Foreskin fibroblast (primary cell): ENCODE measurements at places on chromosomes 5 and 9.

DNA sequence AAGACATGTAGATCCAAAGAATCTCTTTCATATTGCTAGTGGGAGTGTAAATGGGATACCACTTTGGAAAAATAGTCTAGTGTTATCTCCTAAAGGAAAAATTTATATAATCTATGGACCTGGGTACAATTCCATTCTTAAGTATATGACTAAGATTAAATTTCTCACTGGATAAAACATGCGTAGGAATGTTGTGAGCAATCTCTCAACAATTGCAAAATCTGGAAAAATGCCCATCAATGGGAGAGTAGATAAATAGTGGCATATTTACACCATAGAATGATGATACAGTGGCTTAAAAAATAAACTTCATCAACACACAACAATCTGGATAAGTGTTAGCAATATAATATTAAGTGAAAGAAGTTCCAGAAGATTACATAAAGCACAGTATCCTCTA, 469.5 kb downstream of the MAN2A1 start:
- peak; percentile 5 for DNase-seq

DNA sequence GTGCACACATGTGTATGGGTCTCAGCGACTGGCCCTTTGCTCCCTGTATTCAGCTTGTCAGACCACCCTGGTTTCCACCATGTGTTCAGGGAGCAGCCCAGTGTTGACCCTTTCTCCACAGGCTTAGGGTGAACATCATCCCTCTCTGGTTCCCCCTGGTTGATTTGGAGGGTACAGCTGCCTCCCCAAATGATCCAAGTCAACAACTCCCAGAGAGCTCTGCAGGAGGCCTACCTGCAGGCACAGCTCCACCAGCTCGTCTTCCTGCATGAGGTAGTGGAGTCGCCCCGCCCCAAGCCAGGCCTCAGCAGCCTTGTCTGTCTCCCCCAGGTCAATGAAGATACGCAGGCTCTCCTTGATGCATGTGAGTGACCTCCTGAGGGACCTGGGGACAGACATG, 50.5 kb downstream of the SH3TC2 start:
- no peak for DNase-seq

- DNase-seq = no peak
Measured at GRCh38 chr5:137190031-137190430, 309.1 kb downstream of the SPOCK1 start.

- peak; percentile 73 for DNase-seq
Measured at GRCh38 chr5:93583768-93584595, 960 bp downstream of the NR2F1 start.

DNA sequence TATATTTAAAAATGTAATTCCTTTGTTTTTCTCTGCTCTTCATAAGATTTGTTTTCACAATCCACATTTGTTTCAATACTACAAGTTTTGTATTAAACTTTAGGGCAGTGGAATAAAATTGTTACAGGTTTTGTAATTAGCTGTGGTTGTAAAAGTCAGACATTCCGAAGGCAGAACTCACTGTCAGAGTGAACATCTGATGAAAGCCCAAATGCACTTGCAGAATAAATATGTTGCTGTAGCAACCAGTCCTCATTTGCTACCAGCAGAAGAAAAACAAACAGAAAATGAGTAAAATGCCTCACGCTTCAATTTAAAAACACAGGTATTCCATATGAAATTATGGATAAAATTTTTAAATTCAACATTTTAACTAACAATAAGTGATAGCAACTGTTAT, 740.1 kb upstream of the FAM174A start:
- no peak for DNase-seq

DNA sequence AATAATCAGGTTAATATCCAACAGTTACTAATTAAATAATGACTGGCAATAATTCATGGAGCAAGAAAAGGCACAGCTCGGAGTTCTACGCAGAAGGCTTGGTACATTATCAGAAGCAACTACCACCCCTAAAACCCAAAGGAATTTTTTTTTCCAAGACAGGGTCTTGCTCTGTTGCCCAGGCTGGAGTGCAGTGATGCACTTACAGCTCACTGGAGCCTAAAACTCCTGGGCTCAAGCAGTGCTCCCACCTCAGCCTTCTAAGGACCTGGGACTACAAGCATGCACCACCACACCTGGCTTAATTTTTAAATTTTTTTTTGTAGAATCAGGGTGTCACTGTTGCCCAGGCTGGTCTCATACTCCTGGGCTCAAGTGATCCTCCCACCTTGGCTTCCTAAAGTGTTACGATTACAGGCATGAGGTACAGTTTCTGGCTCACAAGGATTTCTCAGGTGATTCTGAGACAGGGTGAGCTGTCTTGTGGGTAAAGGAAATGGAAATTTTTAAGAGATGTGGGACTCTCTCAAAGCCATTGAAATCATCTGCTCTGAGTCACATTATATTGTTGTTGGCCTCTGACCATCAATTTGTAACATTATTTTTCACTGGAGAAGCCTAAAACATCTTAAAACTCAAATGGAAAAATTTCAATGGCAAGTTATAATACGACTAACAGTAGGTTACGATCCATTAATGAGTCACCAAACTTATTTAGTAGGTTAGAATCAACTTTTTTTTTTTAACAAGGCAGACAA, 19.7 kb upstream of the HSDL2 start:
- DNase-seq = peak; percentile 68
